Sigmoid colon (tissue), 7 donors: ENCODE measurements at places on chromosomes 2 and 18. TPM values are rescaled to one million over a fixed set of nuclear protein-coding genes. Genes with fewer than 3 reads are reported as not detected.

The MALT1 gene
- 22.4 TPM for total RNA-seq

The GRB14 gene
- total RNA-seq, result 16.6 TPM

The RNASEH1 gene
- total RNA-seq, result 28.4 TPM

The GDF7 gene
- total RNA-seq, result 1.6 TPM

The POTEC gene
- not detected for total RNA-seq
